ENCODE measurements at places on chromosomes 12 and 14.

DNA sequence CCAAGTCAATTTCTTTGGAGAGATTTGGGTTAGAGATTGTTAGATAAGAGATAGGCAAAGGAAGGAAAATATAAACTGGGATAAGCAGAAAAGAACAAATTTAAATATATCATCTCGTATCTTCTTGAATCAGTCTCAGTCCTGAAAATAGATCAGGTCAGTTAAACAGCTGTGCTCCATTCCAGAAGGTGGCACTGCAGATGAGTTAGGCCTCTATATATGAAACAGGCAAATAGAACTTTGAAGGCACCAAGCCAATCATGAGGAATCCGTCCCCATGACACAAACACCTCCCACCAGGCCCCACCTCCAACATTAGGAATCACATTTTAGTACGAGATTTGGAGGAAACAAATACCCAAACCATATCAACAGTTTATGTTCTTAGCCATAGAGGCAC lies 605.5 kb upstream of the USP15 start:
- no peak for DNase-seq

- DNase-seq = no peak
Measured at GRCh38 chr12:5556033-5556614, 124.2 kb downstream of the NTF3 start.

DNA sequence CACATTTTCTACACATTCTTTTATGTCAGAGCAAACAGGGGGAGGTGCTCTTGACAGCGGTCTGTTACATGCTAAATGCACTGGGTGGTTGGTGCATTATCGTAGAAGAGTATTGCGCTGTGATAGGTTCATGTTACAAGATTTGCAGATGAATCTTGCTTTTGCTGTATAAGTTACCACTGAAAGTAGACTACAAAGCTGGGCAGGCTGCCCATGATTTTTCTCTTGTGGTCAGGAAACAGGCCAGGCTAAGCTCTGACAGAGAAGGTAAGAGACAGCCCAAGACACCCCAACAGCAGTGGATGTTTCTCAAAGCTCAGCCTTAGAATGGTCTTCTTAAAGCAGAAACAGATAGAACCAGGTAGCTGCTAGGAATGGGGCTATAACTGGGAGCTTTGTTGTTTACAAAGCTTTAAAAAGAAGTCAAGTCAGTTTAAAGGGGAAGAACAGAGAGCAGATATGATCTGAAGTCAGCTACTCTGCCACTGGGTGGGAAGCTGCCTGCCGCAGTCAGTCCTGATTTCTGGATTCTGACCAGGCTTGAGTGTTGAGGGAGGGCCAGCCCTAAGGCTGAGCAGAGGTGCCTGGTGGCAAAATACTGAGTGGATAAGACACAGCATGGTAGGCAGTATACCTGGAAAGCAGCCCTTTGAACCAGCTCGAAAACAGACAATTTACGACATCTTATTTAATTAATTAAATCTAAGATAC lies 9.4 kb downstream of the KCNA1 start:
- DNase-seq = no peak

- DNase-seq = no peak
Measured at GRCh38 chr12:51994539-51994820, 12.3 kb upstream of the TAMALIN start.

GRCh38 chr14:101865288-101865687 lies 99.1 kb upstream of the DYNC1H1 start:
- no peak for DNase-seq

- DNase-seq = no peak
Measured at GRCh38 chr14:56237398-56237797, 119.2 kb downstream of the PELI2 start.

DNA sequence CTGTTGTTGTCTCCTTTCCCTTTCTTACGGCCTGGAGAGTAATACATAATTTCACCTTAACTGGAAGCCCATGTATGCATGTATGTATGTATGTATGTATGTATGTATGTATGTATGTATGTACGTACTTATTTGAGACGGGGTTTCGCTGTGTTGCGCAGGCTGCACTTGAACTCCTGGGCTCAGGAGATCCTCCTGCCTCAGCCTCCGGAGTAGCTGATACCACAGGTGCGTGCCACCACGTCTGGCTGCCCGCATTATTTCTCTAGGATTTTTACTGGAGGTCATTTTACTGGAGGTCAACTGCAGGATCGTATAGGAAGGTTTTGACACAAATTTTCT lies 644 bp upstream of the OS9 start:
- DNase-seq = no peak

GRCh38 chr14:97282210-97283004 lies 485.2 kb downstream of the VRK1 start:
- no peak for DNase-seq

Data from frontal cortex (tissue), 4 donors.